NCI-H460 (cell line): ENCODE measurements at places on chromosomes 1 and 21.

GRCh38 chr1:17472814-17473213 is 33.3 kb upstream of the RCC2 start:
- no peak for DNase-seq

- no peak for DNase-seq
Observed at GRCh38 chr1:20361401-20361800, 70.7 kb downstream of the VWA5B1 start.

- no peak for DNase-seq
Observed at GRCh38 chr1:39761557-39762260, 9.4 kb downstream of the OXCT2 start.

DNA sequence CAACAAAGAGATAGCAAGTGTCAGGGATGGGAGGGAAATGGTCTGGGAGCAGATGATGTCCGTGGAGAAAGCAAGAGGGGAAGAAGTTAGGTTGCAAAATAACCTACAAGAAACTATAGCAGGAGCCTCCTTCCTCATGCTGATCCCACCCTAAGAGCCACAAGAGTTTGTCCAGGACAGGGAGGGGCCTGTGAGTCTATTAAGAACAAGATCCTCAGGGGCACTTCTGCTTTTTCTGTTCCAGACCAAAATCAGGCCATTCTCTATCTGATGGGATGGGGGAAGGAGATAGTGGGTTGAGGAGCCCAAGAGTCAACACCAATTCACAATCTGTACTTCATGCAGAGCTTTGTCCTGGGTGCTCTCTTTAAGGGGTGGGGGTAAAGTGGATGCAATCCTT is 7.7 kb upstream of the ATP1A4 start:
- no peak for DNase-seq

- no peak for DNase-seq
Observed at GRCh38 chr21:46585191-46585953, 19.5 kb downstream of the S100B start.

- DNase-seq, result no peak
Observed at GRCh38 chr1:213977486-213977842, 10.3 kb upstream of the PROX1 start.
